Prostate gland (tissue), 2 donors: ENCODE measurements at places on chromosomes 1 and 21. TPM values are rescaled to one million over a fixed set of nuclear protein-coding genes. Genes with fewer than 3 reads are reported as not detected.

GRCh38 chr1:147189514-147189913, 17.2 kb upstream of the PRKAB2 start:
- no peak for DNase-seq

GMEB1 gene
- 13.2 TPM for total RNA-seq

DNA sequence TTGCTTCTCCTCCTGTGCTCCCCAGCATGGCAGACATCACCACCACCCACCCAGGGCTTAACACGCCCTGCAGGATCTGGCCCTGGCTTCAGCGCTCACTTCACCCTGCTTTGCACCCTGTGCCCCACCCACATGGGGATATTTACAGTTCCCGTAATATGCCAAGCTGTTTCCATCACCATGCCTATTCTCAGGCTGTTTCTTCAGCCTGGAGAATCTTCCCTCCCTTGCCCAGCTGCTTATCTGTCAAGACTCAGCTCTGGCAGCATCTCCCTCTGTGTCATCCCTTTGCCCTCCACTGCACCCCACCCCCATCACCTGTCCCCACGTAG, 3.6 kb upstream of the AHCYL1 start:
- no peak for DNase-seq

IQCC gene
- 5.6 TPM for total RNA-seq

GRCh38 chr1:25624156-25624555, 7.6 kb downstream of the MAN1C1 start:
- DNase-seq, result no peak

L1TD1 gene
- 4.7 TPM for total RNA-seq

DNA sequence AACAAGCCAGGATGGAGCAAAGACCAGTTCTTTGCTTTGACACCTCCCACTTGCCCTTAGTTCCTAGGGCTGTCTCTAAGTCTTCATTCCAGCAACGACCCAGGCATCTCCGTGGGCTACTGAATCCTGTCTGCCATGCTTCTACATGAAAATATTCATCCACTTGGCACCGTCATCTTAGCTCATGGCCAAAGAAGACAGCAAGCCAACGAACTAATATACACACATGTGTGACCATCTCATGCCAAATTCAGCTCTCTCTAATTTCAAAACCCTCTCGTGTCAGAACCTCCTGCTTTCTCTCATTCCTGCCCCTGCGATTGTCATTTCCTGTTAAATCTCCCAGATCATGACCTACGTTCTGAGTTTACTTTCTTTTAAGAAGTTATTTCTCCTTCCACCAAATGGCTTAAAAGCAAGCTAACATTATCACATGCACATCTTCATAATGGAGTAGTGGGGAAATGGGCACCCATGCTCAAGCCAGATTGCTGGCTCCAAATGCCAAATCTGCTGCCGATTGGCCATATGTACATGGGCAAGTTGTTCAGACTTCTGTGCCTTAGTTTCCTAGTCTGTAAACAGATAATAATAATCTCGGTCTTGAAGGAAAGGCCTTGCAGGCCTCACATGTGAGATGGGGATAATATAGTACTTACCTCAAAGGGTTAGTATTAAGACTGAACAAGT, 373.4 kb downstream of the USH2A start:
- DNase-seq, result no peak

C1orf185 gene
- total RNA-seq, result not detected

DNA sequence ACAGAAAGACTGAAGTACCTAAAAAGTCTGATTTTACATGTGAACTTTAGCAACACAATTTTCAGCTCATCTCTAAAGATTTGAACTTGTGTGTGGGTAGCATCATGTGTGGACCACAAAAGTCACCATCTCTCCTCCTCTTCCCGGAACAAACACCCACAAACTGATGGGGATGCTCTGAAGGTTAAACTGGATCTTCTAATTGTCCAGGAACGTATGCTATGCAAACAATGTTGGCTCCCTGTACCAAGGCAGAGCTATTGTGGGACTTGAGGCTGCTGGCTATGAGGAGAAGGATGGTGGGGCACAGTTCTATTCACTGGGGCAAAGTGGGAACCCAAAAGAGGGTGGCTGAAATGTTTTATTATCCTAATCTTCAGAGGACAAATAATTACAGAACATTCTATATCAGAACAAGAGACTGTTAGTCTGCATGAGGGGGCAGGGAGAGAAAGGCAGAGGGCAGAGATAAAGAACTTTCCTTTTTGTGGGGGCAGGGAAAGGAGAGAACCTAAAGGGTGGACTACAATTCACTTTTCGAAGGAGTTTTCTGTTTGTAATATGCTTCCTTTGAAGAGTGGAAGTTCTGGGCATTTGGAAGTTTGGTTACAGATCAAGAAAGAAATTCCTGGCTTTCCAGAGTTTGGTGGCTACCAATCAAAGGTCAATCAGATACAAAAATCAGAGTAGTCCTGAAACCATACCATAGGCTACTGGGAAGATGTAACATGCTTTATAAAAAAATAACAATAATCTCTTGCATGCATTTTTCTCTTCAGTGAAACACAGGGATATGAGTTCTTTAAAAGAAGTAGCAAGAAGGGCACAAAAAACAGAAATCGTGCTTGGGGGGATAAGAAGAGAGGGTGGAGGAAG, 62.9 kb downstream of the GADD45A start:
- DNase-seq, result no peak

TIAM1 gene
- total RNA-seq, result 38.1 TPM

MMP23B gene
- 4.4 TPM for total RNA-seq

GRCh38 chr1:167781558-167781957, 59.8 kb downstream of the MPZL1 start:
- no peak for DNase-seq

FCAMR gene
- not detected for total RNA-seq

OR2G6 gene
- 0.34 TPM for total RNA-seq

LAMTOR2 gene
- total RNA-seq, result 48.0 TPM

DNA sequence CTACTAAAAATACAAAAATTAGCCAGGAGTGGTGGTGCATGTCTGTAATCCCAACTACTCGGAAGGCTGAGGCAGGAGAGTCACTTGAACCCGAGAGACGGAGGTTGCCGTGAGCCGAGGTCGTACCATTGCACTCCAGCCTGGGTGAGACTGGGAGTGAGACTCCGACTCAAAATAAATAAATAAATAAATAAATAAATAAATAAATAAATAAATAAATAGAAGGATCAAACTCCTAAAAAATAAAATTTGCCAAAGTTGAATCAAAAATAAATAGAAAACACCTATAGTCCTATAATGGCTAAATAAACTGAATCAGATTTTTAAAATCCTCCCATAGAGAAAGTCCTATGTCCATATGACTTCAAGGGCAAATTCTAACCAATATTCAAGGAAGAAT, 15.2 kb upstream of the PEX19 start:
- DNase-seq, result no peak

- DNase-seq, result no peak
Observed at GRCh38 chr1:116075990-116076389, 35.2 kb upstream of the MAB21L3 start.

CD1C gene
- total RNA-seq, result not detected

- DNase-seq, result no peak
Observed at GRCh38 chr1:113540335-113540734, 150.0 kb downstream of the MAGI3 start.

DDX59 gene
- total RNA-seq, result 28.1 TPM

DNA sequence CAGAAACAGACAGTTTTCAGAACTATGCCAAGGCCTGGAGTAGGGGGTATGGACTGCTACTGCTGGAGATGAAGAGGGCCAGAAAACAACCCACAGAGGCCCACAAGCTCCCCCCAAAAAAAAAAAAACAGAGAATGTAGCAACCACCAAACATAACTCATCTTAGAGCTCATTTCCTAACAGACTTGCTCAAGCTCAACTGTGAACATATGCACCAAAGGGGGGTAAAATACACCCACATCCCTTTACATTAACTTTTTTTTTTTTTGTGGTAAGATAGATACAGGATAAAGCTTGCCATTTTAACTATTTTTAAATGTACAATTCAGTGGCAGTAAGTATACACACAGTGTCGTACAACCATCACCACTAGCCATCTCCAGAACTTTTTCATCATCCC, 36.0 kb downstream of the SEC16B start:
- no peak for DNase-seq

GRCh38 chr1:201634261-201634660, 95.3 kb downstream of the NAV1 start:
- DNase-seq, result no peak

ICOSLG gene
- 3.7 TPM for total RNA-seq

- peak; percentile 13 for DNase-seq
Observed at GRCh38 chr1:65265651-65266351, 43.5 kb upstream of the DNAJC6 start.

DNA sequence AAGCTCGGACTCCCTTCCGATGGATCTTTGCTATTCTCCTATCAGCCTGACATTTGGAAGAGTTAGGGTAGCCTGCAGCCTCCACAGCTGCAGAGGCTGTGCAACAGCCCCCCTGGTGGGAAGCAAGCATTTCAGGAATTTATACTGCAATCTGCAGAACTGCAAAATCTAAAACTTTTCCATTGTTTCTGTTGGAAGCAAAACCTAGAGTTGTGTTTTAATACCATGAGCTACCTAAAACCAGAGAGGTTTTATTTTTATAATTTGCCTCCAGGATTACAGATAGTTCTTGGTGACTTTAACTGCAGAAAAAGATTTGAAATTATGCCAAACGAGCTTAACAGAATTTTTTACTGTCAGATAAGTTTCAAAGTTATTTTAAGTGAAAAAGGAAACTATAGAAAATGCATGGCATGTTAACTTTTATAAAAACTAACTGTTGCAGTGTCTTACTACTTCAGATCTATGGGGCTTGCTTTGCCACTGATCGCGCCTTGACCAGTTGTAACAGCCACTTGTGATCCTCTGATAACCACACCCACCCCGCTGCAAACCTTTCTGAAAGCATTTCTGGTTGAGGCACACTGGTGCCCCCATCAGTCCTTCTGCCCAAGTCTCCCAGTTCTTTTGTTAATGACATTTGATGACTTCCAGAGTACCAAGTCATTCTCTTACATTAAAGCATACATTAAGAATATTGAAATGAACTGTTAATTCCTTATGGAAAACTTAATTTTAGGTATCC, 64.8 kb downstream of the PRDM2 start:
- DNase-seq, result no peak

DNA sequence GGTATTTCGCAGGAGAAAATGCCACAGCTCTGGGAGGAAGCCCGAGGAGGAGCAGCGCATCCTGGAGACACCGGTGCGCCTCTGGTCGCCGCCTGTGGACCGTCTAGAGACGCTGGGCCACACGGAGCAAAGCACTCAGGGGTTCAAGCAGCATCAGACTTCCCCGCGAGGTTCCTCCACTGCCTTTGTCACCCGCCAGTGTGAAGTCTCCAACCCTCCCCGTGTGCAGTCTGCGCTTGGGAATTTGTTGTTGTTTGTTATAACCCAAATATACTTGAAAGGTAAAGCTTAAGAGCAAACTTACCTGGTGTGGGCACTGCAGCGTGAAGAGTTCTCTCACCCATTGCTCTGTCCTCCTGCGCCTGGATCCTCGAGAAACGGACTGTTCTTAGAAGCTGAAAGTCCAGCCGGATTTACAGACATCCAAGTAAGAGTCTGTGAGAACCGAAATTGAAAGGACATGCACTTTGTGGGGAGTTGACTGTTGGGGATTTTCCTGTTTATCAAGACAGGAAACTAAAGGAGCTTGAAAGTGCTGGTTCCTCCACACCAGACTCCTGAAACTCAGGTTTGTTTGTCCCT, at the start of gene GBP4:
GBP4 (minus strand) TSS at position 452 of the 582 bp plus-strand sequence; CDS start at position 344, 108 bp downstream.
- DNase-seq, result peak; percentile 55

- DNase-seq, result no peak
Observed at GRCh38 chr1:91022518-91022929, 689 bp upstream of the ZNF644 start.

NCF2 gene
- total RNA-seq, result 2.1 TPM

- DNase-seq, result peak; percentile 96
Observed at GRCh38 chr1:204084247-204084772, 11.4 kb downstream of the SOX13 start.
